Tongue (tissue), 3 donors: ENCODE measurements at places on chromosomes 7 and 10. TPM values are rescaled to one million over a fixed set of nuclear protein-coding genes. Genes with fewer than 3 reads are reported as not detected.

The EXOC6 gene
- 64.7 TPM for total RNA-seq

The VGF gene
- total RNA-seq, result not detected

The DGKI gene
- total RNA-seq, result 5.6 TPM

The TLL2 gene
- 6.5 TPM for total RNA-seq

The HOXA2 gene
- total RNA-seq, result not detected

The SH2D4B gene
- total RNA-seq, result not detected

The TRPV6 gene
- 0.82 TPM for total RNA-seq

The TYW1B gene
- 6.2 TPM for total RNA-seq

The TAS2R16 gene
- total RNA-seq, result not detected

The ERVW-1 gene
- total RNA-seq, result not detected

The IKZF1 gene
- 6.1 TPM for total RNA-seq

The NPY4R gene
- not detected for total RNA-seq

The TCERG1L gene
- 0.31 TPM for total RNA-seq

The PAPOLB gene
- 0.10 TPM for total RNA-seq

The HOXA10 gene
- not detected for total RNA-seq

The TEX36 gene
- total RNA-seq, result not detected

The OTUD1 gene
- 24.1 TPM for total RNA-seq

The LAMB4 gene
- 3.1 TPM for total RNA-seq
